NCI-H748 treated with DMSO at 0.1 percent for 48 hours (cell line): ENCODE measurements at places on chromosomes 13 and 19.

DNA sequence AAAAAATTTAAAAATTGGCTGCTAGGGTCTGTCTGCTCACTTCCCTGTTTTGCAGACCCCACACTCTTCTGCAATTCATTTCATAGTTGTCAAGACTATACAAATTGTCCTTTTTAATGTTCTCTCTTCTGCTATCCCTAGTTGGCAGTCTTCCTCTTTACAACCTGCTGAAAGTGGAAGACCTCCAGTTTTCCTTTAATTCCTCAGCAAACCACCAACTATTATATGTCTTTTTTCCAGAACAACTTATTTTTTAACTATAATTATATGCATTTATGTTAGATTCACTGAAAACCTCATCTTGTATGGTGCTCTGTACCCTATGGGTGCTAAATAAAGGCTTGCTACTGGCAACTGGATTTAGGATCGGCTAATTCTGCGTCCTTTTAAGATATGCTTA lies 1.1 kb upstream of the PHF11 start:
- no peak for DNase-seq

GRCh38 chr13:102441085-102441484 lies 39.2 kb upstream of the FGF14 start:
- no peak for DNase-seq

DNA sequence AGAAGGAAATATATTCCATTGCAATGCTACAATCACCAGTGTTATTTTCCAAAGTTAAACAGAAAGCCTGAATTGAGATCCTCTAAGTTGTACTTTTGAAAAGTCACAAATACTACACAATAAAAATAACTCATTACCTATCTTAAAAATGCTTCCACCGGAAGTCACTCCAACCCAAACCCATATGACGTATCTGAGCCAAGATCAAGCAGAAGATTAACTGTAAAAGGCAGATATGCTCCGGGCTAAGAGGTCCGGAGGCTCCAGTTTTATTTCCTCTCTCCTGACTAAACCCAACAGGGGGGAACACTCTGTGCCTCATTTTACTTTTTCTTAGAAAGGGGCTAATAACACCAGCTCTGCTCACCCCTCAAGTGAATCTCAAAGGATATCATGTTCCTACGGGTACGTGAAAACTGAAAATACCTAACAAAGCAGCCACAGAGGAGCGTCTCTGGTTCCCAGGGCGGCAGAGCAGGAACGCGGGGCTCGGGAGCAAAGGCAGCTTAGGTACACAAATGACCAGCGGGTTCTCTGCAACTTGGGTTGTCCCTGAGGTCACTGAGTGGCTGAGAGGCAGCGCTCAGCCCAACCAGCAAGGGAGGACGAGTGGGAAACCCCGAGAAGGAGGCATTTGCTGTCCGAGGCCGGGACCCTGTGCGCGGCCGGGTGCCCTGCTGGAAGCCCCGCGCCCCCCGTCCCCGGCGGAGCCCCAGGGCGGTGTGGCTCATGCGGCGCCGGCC lies 750 bp downstream of the RAB20 start:
- no peak for DNase-seq

DNA sequence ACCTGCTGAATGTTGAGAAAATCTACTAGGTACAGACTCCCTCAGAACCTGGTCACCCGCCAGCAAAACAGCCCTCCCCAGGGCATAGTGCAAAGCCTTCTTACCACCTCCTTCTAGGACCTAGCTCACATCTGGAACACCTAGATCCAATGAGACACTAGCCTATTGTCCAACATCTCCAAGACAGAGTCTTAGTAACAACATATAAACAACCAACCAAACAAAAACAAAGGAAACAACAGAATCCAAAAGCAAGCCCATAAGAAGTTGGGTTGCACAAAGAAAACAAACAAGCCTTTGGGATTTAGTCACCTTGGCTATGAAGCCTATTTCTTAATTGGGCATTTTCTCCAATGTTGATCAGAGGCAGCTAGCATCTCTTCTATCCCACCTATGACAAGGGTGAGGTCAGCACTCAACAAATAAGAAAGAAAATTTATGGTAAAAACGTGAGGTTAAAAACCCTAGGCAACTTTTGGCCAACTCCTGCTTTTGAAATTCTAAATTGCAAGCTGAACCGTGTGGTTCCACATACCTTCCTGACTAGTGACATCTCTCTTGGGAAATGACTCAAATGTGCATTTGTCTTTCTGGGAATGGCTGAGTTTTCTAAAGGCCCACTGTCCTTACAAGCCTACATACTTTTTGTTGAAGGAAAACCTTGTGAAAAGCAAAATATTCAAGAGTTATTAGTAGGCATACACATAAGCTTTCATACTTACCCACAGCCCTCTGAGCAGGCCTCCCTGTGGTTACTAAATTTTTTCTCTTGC lies 66.7 kb downstream of the FAM216B start:
- DNase-seq = no peak

DNA sequence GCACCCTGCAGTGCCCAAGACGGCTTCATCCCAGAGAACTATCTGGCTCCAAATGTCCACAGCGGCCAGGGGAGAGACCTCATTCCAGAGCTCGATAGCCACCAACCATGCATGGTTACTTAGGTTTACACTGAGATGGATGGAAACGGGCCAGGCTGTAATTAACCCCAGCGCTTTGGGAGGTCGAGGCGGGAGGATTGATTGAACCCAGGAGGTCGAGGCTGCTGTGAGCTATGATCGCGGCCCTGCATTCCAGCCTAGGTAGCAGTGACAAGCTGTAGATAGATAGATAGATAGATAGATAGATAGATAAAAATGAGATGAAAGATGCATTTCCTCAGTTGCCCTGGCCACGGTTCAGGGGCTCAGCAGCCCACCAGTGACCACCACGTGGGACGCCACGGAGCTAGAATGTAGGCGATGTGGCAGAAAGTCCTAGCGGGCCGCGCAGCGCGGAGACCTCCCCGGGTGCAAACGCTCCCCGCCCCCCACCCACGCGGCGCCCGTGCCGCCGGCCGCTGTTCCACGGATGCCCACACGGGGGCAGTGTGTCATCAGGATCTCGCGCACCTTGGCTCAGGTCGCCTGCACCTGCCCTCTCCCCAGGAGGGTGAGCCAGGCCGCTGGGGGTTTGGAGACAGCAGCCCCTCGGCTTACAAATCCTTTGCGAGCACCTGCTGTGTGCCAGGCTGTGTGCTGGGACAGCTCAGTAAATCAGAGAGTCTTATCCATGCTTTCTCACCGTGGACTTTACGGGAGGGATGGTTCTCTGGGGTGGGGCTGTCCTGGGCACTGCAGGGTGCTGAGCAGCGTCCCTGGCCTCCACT lies 13.5 kb upstream of the TLE5 start:
- DNase-seq = no peak

GRCh38 chr13:29956853-29957252 lies 106.4 kb upstream of the UBL3 start:
- no peak for DNase-seq

GRCh38 chr19:18876865-18877264 lies 19.1 kb downstream of the CERS1 start:
- DNase-seq = no peak

- DNase-seq = no peak
These were observed 41.7 kb downstream of the PCDH17 start for GRCh38 chr13:57673197-57673596.

GRCh38 chr19:7505288-7505681 lies 10.6 kb upstream of the ZNF358 start:
- DNase-seq = peak; percentile 20

GRCh38 chr19:47239610-47240296 lies 8.8 kb upstream of the BBC3 start:
- DNase-seq = peak; percentile 85

- no peak for DNase-seq
These were observed 41.2 kb upstream of the KLF2 start for GRCh38 chr19:16283210-16284061.

- no peak for DNase-seq
These were observed 67.2 kb downstream of the SPACA7 start for GRCh38 chr13:112443191-112443994.

DNA sequence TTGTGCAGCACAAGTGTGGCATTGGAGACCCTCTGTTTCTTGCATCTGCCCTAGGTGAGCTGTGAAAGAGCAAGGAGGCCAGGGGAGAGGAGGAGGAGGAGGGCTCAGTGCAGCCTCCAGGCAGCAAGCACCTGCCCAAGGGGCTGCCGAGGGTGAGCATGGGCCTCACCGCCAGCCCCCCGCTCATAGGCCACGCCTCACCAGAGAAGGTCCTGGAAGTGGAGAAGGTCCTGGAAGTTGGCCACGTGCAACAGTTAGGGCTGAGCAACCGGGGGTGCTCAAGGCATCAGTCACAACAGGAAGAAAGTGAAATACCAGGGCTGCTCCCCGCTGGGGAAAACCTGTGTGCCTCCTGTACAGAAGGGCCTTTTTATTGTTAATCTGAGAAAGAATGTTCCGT lies 168.9 kb downstream of the TEX29 start:
- DNase-seq = no peak

DNA sequence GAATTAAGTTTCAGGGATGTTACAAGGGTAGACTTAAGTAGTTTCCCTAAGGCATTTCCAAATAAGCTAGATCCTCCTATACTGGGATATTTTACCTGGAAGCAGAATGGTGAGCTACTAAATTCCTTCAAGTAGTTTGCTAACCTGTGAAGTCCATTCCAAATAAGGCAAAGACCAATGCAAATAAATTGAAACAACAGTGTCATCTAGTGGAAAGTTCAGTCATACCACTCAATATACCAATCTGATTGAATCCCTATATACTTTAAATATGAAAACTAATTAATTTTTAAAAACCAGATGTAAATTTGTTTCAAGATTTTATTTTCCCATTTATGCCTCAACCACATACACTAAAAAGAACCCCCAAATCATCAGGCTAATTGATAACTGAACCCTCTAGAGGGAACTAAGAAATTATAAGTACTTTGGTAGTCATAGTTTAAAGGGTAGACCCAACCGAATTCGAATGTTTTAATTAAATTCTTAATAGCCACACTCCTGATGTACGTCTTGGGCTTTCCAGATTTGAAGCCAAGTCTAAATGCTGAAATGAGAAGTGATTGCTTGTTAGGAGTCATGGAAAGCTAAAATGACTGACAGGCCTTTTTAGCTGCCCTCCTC lies 223.7 kb downstream of the TBC1D4 start:
- DNase-seq = peak; percentile 27

- no peak for DNase-seq
These were observed 15.7 kb upstream of the SELENOW start for GRCh38 chr19:47762615-47763308.

- DNase-seq = no peak
These were observed 45.0 kb downstream of the ZNF85 start for GRCh38 chr19:20968092-20968491.

GRCh38 chr13:39106216-39107005 lies 68.2 kb downstream of the NHLRC3 start:
- peak; percentile 91 for DNase-seq

DNA sequence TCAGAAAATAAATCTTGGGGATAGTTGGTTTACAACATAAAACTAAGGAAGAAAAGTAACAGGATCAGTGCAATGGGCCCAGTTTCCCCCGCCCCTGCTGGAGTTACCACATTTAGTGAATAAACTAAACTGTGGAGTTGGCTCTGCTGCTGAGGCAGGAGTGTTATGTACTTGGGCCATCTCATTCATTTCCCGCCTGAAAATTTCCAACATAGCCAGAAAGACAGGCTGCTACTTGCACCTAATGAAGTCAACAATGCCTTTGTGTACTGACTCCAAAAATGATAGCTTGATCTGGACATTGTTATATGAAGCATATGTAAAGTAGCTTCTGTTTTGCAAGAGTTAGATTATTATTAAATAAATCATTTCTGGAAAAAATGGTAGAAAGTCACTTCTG lies 7.9 kb upstream of the RNASEH2B start:
- DNase-seq = no peak

GRCh38 chr19:13195678-13196077 lies 45.5 kb downstream of the IER2 start:
- no peak for DNase-seq

- DNase-seq = no peak
These were observed 43.5 kb downstream of the NEK5 start for GRCh38 chr13:52085421-52085820.

DNA sequence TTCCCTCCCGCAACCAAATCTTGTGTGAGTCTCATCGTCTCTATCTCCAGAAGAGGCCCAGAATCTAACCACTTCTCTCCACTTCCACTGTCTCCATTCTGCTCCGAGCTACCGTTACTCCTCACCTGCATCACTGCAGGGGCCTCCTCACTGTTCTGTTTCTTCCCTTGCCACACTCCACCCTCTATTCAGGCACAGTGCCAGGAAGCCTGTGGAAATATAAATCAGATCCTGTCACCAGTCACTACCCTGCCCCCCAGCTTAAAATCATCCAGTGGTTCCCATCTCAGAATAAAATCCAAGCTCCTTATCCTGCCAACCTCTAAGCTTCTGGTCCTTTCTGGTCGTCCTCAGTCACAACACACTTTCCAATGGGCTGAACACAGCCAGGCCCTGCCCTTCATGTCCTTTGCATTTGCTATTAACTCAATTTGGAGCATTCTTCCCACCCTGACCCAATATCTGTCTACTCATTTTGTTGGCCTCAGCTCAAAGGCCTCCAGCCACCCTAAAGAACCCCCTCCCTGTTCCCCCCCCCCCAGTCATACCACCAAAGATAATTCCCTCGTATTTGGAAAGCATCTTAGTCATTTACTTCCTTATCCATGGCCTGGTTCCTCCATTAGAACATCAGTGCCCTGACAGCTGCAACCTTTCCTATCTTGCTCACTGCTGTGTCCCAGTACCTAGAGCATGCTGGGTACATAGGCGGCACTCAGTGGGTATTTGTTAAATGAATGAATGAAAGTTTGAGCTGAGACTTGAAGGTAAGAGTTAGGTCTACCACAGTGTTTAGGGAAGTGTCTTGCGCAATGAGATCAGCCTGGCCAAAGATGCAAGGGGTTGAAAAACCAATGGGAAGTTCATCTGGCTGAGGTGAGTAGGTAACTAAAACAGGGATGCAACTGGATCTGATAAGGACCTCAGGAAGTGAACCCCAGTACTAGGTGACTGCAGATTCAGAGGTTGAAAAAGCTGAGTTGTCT lies 24.4 kb downstream of the ZNF175 start:
- no peak for DNase-seq

- no peak for DNase-seq
These were observed 1.4 kb upstream of the VSTM2B start for GRCh38 chr19:29524201-29524911.

GRCh38 chr13:66659701-66660467 lies 570.3 kb downstream of the PCDH9 start:
- DNase-seq = no peak

- DNase-seq = peak; percentile 37
These were observed 257.2 kb downstream of the DIAPH3 start for GRCh38 chr13:59906413-59907049.

- DNase-seq = no peak
These were observed 51.3 kb downstream of the RAB20 start for GRCh38 chr13:110509971-110510786.

DNA sequence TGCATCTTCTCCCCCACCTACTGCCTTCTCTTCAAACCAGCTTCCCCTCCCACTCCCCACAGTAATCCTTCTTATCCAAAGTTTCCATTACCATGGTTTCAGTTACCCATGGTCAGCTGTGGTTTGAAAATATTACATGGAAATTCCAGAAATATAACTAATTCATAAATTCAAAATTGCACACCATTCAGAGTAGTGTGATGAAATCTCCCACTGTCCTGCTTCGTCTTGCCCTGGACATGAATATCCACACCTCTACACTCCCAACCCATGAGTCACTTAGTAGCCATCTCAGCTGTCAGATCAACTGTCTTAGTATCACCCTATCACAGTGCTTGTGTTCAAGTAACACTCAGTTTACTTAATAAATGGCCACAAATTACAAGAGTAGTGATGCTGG lies 3.8 kb upstream of the KCTD12 start:
- no peak for DNase-seq
